ENCODE measurements at places on chromosomes 11 and 22.

GRCh38 chr22:27242917-27243589 lies 558.5 kb downstream of the MN1 start:
- no peak for DNase-seq

DNA sequence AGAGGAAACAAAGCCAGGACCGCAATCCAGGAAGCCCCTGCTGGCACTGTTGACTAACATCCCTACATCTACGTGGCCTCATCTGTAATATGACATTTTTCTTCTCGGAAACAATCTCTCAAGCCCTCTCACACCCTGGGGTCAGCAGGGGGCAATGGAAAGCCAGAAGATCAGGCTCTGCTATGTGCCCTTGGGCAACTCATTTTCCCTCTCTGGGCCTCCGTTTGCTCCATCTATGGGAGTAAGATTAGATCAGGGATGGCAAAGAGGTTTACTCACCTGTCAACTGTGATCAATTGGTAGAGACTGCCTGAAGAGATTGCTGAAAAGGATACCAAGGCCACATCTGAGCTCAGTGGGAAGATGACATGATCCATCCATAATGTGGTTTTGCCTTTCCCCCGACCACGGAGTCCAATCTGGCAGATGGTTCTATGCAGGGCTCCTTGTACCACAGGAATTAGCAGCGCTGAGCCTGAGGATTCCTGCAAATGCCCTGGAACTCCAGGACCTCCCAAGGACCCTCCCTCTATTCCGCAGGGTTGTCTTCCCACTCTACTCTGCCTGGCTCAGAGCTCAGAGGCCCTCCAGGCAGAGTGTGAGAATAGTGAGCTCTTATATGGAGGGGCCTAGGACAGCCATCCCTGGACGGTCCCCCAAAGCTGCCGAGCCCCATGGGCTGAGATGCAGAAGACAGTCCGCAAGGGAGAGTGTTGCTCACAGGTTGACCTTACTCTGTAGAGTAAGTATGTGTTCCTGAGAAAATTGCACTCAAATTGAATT lies 66.1 kb downstream of the CHST1 start:
- no peak for DNase-seq

GRCh38 chr11:63961608-63962412 lies 12.6 kb upstream of the COX8A start:
- peak; percentile 32 for DNase-seq

- no peak for DNase-seq
Measured at GRCh38 chr11:115008799-115009198, 330.5 kb downstream of the NXPE2 start.

- DNase-seq, result no peak
Measured at GRCh38 chr22:46086577-46087335, 63.6 kb upstream of the PPARA start.

- DNase-seq, result no peak
Measured at GRCh38 chr11:120898568-120898967, 125.3 kb upstream of the TBCEL start.

DNA sequence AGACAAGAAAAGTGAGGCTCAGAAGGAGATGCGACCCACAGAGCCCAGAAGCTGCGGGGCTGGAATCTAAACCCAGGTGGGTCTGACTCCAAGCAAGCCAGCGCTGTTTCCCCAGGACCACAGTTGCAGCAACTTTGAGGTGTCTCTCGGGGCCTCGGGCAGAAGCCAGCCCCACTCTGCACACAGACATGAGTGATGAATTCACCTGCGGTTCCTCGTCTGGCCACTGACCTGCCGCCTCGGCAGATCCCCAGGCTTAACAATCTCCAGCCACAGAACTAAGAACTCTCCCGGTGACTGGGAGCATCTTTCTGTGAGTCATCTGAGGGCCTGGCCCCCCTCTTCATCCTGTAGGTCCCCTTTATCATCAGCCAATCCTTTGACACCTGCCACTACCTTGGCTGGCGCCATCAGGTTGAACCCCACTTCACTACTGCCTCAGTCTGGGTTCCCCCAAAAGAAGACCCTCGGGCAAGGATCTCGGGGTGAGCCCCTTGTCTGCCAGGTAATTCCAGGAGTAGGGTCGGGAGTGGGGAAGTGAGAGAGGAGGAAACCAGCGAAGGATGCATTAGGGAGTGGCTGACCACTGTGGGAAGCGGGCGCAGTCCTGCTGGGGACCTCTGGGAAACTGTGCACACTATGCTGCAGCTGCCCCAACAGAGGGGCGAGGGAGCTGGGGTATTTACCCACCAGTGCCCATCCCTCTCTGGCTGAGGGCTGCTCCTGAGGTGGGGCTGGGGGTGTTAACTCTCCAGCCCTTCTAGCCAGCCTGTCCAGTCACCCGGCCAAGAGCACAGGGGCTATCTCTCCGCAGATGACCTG lies 33.0 kb upstream of the MN1 start:
- no peak for DNase-seq

Measured in CD4-positive, alpha-beta T cell treated with Interleukin-4 for 4 hours (primary cell).